ENCODE measurements at places on chromosomes 1 and 21.

- DNase-seq, result no peak
These were observed 123.3 kb downstream of the KCNN3 start for GRCh38 chr1:154746622-154747299.

- DNase-seq, result no peak
These were observed 157.8 kb upstream of the DPYD start for GRCh38 chr1:98078596-98078995.

GRCh38 chr1:234862360-234862943 lies 252.5 kb upstream of the IRF2BP2 start:
- DNase-seq, result no peak

DNA sequence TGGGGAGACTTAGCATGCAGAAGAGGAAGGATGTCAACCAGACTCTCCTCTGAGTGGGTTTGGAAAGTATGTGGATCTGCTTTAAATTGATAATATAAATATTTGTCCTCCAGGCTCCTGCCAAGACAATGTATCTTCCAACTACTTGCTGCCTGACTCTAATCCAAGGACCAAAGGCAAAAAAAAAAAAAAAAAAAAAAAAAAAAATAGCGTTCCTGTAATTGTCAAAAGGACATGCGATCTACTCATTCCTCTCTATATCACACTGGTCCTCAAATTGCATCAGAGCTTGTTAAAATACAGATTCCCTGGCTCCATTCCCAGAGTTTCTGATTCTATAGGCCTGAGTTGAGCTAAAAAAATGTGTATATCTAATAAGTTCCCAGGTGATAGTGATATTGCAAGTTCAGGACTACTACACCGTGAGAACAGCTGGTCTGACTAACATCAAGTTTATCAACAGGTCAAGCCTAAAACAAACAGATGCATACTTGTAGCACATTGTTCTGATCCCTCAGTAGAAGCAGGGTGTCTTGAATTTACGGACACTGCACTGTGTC lies 141.3 kb downstream of the TNR start:
- DNase-seq, result no peak

GRCh38 chr1:171654942-171655745 lies 2.7 kb upstream of the MYOC start:
- peak; percentile 50 for DNase-seq

DNA sequence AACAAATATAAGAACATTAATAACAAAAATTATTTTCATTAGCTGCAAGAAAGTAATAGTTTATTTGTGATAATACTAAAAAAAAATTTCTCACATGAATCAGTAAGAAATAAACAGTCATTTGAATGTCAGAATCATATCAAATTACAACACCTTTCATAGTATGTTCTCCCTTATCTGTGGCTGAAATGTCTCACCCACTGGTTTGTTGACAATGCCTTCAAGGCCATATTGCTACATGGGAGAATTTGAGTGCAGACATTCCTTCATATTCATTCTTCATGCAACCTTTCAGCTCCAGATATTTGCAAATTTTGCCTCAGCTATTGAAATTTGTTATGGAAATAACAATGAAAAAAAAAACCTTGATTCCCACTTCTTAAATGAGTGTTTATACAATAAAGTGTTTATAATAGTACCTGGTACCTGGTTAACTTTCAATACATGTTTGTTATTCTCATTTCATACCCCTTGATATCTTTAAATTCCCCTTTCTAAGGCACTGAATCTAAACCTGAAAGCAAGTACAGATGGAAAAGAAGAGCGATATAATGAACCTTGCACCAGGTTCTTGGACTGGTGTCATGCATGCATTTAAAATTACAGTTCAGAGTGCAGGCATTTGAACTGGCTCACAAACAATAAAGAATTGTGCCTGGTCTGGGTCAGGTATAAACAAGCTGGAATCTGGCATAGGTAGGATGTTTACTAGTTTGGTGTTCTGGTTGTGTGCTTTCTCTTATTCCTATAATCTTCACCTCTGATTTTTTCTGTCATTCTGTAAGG lies 242.2 kb upstream of the ADGRL2 start:
- no peak for DNase-seq

- no peak for DNase-seq
These were observed 14.7 kb downstream of the MTHFR start for GRCh38 chr1:11790880-11791715.

- no peak for DNase-seq
These were observed at the start of gene ARID4B for GRCh38 chr1:235327559-235328270. Gene ARID4B (minus strand): TSS chr1:235328179. CDS start chr1:235326919, 1,260 bp downstream.

GRCh38 chr1:21030181-21030580 lies 146.5 kb downstream of the EIF4G3 start:
- DNase-seq, result no peak

- no peak for DNase-seq
These were observed 77.0 kb downstream of the MORN1 start for GRCh38 chr1:2314273-2314802.

GRCh38 chr1:59605761-59606160 lies 209.0 kb upstream of the HOOK1 start:
- DNase-seq, result no peak

DNA sequence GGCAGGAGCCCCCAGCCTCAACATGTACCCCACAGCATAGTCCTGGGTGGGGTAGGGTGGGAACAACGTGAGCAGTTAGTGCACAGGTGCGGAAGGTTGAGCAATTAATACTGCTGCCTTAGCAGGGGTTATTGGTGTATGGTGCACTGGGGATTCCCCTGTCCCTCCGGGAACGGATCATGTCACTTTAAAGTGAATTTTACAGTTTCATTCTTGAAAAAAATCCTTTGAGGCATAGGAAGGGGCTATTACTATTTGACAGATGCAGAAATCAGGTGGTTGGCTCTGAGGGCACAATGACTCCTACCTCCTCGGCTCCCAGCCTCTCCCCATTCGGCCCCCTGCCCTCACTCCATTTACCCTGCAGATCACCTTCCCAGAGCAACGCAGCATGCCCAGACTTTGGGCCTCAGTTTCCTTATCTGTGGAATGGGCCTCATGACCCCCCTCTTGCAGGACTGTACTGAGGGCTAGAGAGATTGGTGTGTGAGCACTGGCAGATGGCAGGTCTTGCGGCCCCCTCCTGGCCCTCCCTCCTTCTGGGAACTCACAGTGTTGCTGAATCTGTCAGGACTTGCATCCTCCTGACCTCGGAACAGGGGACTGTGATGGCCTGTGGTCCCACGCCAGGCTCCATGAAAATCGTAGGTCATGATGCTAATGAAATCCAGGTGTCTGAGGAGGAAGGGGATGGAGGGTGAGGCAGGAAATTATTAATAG lies 5.1 kb upstream of the MYBPH start:
- DNase-seq, result no peak

DNA sequence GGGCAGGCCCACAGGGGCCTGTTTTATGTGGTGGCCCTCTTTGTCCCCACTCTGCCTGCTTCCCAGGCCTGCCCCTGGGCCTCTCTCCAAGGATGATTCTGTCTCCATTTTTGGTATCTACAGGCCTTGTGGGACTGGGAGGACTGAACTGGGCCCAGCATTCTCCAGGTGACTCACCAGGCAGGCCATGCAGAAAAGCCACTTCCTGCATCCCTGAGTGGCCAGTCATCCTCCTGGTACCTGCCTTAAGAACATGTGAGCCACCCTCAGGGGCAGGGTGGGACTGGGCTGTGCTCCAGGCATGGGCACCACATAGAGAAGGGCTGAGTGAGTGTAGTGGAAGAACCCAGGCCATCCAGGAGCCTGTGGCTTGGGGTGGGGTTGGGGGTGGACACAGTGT lies 20.0 kb upstream of the BCAR3 start:
- no peak for DNase-seq

- DNase-seq, result no peak
These were observed 32.0 kb upstream of the CD2 start for GRCh38 chr1:116722016-116722838.

DNA sequence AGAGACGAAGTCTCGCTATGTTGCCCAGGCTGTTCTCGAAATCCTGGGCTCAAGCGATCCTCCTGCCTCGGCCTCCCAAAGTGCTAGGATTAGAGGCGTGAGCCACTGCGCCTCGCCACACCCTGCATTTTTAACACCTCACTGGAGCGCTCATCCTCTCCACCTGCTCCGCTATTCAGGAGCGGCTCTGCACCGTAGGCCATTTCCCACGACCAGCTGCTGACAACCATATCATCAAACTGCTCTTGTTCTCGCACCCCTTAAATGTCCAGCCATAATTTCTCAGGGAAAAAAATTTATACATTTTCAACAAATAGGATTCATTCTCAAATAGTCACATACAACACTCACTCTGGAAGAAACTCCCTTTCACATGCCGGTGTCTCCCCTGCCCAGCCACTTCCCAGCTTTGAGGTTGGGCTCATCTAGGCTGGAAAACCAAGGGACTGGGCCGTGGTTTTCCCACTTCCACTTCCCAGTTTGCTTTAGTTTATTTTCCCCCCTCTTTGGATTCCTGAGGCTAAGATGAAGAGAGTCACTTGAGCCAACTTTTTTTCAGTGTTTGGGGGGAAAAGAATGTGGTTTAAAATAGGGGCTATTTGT lies 639 bp upstream of the IPO9 start:
- no peak for DNase-seq

- DNase-seq, result no peak
These were observed 19.8 kb upstream of the FAM110D start for GRCh38 chr1:26138974-26139558.

GRCh38 chr1:226440512-226440911 lies 32.6 kb upstream of the PARP1 start:
- no peak for DNase-seq

DNA sequence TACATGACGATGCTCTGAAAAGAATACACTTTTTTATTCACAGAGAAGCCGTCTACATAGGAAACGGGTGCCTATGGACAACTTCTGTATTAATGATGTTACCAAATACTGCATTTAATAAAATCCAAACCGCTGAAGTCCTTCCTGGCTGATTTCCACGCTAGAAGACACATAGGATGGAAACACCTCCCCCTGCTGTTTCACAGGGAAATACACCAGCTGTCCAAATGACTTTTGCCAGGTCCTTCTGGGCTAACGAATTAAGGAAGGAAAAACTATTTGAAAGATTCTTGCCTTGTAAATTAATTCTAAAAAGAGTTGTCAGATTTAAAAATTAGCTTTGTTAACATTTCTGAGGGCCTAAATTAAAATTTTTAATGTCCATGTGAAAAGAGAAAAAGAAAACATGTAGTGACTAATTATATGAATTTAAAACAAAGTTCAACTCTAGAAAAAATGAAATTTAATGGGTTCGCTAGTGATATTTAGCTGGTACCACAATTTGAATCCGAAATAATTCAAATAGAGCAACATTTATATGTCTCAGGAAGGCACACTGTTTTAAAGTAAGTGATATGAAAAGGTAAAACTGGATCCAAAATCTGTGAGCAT lies 146.0 kb downstream of the RERE start:
- no peak for DNase-seq

GRCh38 chr1:117852853-117853553 lies 76.4 kb downstream of the GDAP2 start:
- DNase-seq, result no peak

DNA sequence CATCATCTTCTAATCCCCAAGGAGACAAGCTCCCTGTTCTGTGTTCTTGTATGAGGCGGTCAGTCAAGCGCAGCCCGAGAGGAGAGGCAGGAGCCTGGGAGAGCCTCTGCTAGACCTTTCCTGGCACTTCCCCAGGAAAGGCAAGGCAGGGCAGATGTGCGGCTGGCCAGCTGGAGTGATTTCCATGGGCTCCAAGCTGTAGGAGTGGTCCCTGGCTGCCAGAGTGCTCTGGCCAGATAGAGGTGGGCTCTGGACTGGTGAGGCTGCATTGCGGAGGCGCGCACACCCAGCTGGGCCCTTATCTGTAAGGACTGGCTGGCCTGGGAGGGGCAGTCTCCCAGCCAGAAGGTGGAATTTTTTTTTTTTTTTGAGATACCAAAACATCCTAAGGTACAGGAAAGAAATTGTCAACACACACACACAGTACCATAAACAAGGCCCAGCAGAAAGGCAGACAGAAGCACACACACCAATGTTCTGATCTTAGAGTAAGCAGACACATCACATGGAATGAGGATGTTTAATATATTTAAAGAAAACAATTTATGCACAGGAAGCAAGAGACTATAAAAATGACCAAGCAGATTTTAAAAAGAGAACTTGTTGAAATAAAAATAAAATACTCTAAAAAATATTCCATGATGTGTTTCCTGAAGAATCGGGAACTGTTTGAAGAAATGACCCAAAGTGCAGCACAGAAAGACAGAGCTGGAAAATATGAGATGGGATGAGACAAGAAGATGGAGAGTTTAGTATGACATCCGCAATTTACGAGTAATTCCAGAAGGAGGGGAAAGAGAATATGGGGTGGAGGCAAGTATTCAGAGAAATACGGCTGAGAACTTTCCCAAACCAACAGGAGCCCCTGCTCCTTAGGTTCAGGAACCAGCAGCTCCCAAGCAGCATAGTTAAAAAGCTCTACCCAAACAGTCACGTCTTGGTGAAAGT lies 13.4 kb downstream of the IBA57 start:
- no peak for DNase-seq

DNA sequence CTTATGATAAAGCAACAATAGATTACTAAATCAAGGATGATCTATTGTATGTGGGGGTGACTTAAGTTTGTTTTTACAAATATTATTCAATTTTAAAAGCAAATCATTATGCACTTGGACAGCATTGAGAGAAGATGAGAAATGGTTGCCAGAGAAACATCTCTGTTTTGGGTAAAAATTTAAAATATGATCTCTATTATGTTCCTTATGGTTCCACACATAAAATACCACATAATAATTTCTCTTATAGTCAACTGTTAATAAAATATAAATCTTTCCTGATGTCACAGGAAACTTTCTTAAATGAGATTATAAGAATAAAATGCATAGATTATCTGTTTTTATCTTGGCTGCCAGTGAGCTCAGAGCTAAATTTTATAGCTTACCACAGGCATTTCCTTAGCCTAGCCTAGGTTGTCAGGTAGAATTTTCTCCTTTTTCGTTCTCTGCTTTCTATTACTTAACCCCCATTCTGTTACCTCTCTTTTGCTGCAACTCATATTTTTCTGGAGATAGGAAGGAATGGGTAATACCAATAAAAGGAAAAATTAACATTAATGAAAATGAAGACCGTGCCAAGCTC lies 109.7 kb downstream of the TGFB2 start:
- DNase-seq, result no peak

GRCh38 chr21:32962268-32962667 lies 63.5 kb upstream of the OLIG2 start:
- DNase-seq, result no peak

GRCh38 chr1:206802401-206802800 lies 30.1 kb upstream of the IL10 start:
- no peak for DNase-seq

DNA sequence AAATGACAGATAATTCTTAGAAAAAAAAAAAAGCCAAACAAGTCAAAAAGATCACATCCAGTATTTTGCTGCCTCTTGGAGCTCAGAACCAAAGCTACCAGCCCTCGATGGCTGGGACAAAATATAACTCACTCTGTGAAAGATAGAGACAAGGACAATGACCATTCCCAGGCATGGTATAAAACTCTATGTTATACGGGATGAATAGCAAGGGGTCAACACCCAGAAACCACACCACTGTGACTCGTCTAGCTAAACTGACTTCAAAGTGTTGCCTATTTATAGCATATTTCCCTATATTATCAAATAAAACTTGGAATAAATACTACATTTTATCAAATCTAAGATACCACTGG lies 10.1 kb downstream of the TMEM63A start:
- no peak for DNase-seq

GRCh38 chr1:244237445-244237844 lies 186.4 kb downstream of the ZBTB18 start:
- no peak for DNase-seq

- DNase-seq, result no peak
These were observed 82.0 kb downstream of the UBIAD1 start for GRCh38 chr1:11354893-11355553.

GRCh38 chr1:18401921-18402320 lies 78.8 kb upstream of the KLHDC7A start:
- no peak for DNase-seq

GRCh38 chr1:230220907-230221306 lies 153.9 kb downstream of the GALNT2 start:
- DNase-seq, result no peak

All from activated gamma-delta T cell treated with Interleukin-2 at 50 U/mL for 16 hours (primary cell).